ENCODE measurements at places on chromosomes 5 and 9. TPM values are rescaled to one million over a fixed set of nuclear protein-coding genes. Genes with fewer than 3 reads are reported as not detected.

Gene BNC2
- total RNA-seq = 45.2 TPM

Gene PITX1
- 10.3 TPM for total RNA-seq

Gene CNTFR
- not detected for total RNA-seq

Gene CCL27
- 0.18 TPM for total RNA-seq

Gene C1QTNF3
- 0.28 TPM for total RNA-seq

Gene SCGB3A2
- total RNA-seq = not detected

Gene RORB
- total RNA-seq = under 0.01 TPM

Gene HAVCR2
- total RNA-seq = under 0.01 TPM

Gene AKNA
- 2.8 TPM for total RNA-seq

Gene PCDHA13
- total RNA-seq = not detected

Gene AK6
- 38.6 TPM for total RNA-seq

Gene IL9
- not detected for total RNA-seq

Gene GLE1
- total RNA-seq = 39.4 TPM

Gene PAPPA
- 12.4 TPM for total RNA-seq

Gene PCDHGB6
- total RNA-seq = 2.8 TPM

Gene SGCD
- total RNA-seq = 10.6 TPM

Gene KIAA1958
- total RNA-seq = 1.8 TPM

Gene PRLR
- total RNA-seq = 0.54 TPM

Gene SPATA31C1
- not detected for total RNA-seq

Gene ELAVL2
- total RNA-seq = 0.28 TPM

Gene CMBL
- total RNA-seq = 5.0 TPM

Gene QRFP
- total RNA-seq = not detected

Gene GRAMD2B
- 20.3 TPM for total RNA-seq

Gene ADAMTS2
- 18.3 TPM for total RNA-seq

Gene FAM151B
- 2.9 TPM for total RNA-seq

Gene SPINK1
- total RNA-seq = not detected

Gene FAM13B
- total RNA-seq = 15.1 TPM

Gene OR2S2
- total RNA-seq = 0.90 TPM

Gene CCNI2
- not detected for total RNA-seq

Gene TMEM252
- not detected for total RNA-seq

Gene RXRA
- 8.1 TPM for total RNA-seq

Gene PDCD1LG2
- total RNA-seq = 33.3 TPM

Gene SPINK4
- not detected for total RNA-seq

Gene MLLT3
- total RNA-seq = 21.1 TPM

Gene MSMP
- not detected for total RNA-seq

Gene PCDH1
- 0.83 TPM for total RNA-seq

Gene MED22
- total RNA-seq = 7.9 TPM

Gene NUTM2G
- not detected for total RNA-seq

Gene TRPM3
- not detected for total RNA-seq
